ENCODE measurements at places on chromosomes 12 and 14.

GRCh38 chr14:105411017-105411941, 8.3 kb upstream of the MTA1 start:
- DNase-seq: no peak

DNA sequence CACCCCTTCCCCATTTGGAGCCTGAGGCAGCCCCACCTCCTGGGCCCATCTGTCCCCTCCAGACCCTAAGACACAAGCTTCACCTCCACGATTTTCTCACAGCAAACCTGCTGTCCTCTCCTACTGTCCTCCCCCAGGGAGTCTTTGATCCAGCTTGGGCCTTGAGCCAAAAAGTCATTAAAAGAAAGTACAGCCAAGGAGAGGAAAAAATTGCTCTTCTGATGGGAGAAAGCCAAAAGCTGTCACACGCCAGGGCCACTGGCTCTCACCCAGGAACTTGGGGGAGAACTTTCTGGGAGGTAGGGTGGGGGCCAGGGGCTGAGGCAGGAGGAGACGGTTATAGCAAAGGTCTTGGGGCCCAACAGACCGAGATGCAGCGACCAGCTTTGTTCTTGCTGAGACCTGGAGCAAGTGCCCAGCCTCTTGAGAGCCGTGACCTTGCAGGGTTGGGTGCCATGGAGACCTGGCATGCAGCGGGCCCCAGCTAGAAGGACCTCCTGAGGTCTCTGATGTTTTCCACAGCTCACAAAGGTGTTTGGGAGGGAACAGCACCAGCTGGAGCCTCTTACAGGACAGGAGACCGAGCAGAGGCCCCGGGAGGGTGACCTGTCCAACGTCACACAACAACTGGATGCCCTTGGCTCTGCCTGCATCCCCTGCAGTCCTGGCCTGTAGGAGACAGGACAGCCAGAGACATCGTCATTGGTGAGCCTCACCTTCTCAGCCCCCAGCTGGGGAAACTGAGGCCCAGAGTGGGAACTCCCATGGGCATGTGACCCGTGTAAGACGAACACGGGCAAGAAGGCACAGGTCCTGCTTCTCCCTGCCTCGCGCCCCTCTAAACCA, 124.5 kb downstream of the CALM1 start:
- DNase-seq: no peak

GRCh38 chr14:59090572-59090971, 97.9 kb upstream of the DAAM1 start:
- DNase-seq: no peak

- DNase-seq: no peak
Measured at GRCh38 chr12:68865399-68866164, 57.6 kb downstream of the MDM2 start.

DNA sequence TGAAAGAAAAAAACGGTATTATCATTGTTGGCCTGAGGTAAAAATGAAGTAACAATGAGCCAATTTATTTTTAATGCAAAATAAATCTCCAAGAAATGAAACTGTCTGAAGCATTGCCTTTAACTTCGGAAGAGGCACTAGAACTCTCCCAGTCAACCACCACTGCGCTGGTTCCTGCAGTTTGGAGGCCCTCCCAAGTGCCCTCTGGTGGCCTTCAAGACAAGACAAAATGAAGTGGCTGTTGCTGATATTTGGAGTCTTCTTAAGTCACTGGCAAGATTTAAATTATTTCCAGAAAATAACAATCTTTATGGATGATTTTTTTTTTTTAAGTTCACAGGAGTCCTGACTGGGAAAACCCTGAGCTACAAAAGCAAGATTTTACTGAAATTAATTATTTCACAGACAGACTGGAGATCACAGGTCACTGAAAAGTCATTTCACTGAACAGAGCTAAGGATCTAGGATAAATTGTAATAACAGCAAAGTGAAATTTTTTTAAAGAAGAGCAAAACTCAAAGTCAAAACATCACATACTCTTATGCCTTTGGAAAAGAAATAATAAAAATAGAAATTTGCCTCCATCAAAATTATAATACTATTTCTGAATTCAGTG, 58.2 kb downstream of the DICER1 start:
- no peak for DNase-seq

DNA sequence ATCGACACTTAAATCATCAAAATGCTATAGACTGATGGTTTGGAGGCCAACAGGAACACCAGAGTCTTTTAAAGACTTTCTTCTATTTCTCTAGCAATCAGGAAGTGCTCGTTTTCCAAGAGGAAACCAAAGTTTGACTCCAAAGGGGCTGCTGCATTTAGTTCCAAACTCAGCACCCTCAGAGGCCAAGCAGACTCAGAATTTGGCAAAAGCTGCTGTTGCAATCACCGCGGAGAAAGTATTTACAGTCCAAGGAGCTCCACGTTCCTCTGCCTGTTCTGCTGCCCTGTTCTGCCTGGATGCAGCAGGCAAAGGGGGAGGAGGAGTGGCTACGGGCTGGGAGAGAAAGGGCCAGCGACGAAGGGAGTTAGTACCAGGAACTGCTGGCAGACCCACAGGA, 325.1 kb downstream of the BCL11B start:
- no peak for DNase-seq

- DNase-seq: no peak
Measured at GRCh38 chr12:12195081-12195480, 71.8 kb downstream of the LRP6 start.

Measured in GM12878 (cell line).